M059J (cell line): ENCODE measurements at places on chromosomes 1 and 21. TPM values are rescaled to one million over a fixed set of nuclear protein-coding genes. Genes with fewer than 3 reads are reported as not detected.

- no peak for DNase-seq
Observed at GRCh38 chr1:241503444-241503843, 16.1 kb downstream of the FH start.

DNA sequence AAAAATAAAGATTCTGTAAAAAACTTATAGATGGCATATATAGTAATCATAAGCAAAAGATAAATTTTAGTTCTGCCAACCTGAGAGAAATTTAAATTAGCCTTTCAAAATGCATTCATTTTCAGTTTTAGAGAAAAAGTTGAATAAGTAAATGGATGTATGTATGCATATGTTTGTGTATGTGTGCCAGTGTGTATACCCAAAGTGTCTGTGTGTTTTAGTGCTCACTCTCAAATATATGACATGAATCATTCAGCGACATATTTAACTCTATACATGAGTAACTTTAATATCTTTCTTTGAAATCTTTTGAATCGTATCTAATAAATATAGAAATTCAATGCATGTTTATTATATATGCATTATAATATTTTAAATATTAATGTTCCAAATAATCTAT, 274.5 kb downstream of the SRGAP2C start:
- no peak for DNase-seq

DNA sequence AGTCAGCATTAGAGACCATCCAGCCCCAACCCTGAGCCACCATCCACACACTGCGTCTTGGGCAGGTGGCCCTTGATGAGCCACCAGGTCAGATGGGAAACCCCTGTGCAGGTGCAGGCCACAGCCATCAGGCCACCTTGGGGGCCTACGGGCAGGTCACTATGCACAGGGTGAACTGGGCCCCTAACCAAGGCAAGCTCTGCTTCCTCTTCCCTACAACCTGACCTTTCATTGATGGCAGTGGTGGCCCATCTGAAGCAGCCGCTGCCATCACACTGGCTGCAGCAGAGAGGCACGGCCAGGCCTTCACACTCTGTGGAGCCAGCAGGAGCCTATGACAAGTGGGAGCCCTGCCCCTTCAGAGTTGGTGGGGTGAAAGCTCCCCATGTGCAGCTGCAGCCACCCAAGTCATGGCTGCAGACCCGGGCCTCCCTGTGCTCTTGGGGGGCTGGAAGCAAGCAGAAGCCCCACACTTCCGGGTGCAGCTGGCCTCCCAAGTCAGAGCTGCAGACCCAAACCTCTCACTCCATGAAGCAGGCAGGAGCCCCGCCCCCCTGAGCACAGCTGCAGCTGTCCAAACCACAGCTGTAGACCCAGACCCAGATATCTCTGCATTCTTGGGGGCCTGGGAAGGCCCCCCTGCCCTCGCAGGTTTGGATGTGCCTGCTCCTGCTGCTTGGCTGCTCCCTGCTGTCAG, 681.5 kb downstream of the MATN1 start:
- DNase-seq = no peak

The NEXN gene
- total RNA-seq = 6.0 and 10.4 TPM in 2 replicates

The PTGER3 gene
- 8.2 and 8.4 TPM in 2 replicates for total RNA-seq
